ENCODE measurements at places on chromosomes 12 and 14. TPM values are rescaled to one million over a fixed set of nuclear protein-coding genes. Genes with fewer than 3 reads are reported as not detected.

The KRT83 gene
- not detected for total RNA-seq

The SERPINA3 gene
- total RNA-seq: 3.8 TPM

The SERPINA1 gene
- total RNA-seq: 18.9 TPM

The RERG gene
- not detected for total RNA-seq

The TMEM132D gene
- total RNA-seq: not detected

The E2F7 gene
- total RNA-seq: 7.8 TPM

The GALNT16 gene
- not detected for total RNA-seq

The TMEM52B gene
- not detected for total RNA-seq

The MMP19 gene
- total RNA-seq: 3.8 TPM
